ENCODE measurements at places on chromosomes 13 and 19.

GRCh38 chr13:113865427-113865826, 1.6 kb upstream of the GAS6 start:
- no peak for DNase-seq

- peak; percentile 70 for DNase-seq
Observed at GRCh38 chr19:1856698-1857603, 6.4 kb downstream of the KLF16 start.

DNA sequence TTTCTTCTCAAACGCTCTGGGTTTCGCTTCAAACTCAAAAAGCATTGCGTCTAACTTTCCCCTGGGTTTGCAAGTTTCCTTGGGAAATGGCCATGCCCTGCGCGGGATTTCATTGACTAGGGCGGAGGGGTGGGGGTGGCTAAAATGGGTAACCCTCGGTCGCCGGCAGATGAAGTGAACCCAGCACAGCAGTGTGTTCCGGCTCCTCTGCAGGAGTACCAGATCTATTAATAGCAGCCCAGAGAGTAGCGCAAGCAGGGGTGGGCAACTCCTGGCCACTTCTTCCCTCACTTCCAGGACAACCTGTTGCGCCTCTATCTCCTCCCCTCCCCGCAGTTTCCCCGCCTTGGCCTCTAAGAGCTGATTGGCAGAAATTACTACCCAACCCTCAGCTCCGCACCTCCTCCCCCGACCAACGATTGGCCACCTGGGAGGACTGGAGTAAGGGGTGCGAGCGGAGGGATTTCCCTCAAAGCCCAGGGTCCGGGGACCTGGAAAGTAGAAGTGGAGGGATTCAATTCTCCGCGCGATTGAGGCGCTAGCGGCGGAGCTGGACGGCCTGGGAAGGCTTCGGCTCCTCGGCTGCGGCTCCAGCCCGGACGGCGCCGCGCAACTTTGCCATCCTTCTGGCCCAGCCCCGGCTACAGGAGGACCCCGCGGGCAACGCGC, at the start of gene FREM2:
Gene FREM2 (plus strand): TSS at position 501 of the 669 bp plus-strand sequence. CDS start 268 bp downstream, outside the sequence.
- DNase-seq: peak; percentile 93

GRCh38 chr13:104132849-104133248, 1066.6 kb upstream of the SLC10A2 start:
- no peak for DNase-seq

GRCh38 chr13:113506871-113507388, 16.4 kb upstream of the DCUN1D2 start:
- no peak for DNase-seq
